Activated T-helper 2 cell treated with anti-CD3 and anti-CD28 coated beads, Interferon-gamma antibody, Interleukin-2, Interleukin-4, amounts not matched to agents 10 μg/mL and 5 μg/mL and 100 μg/mL, durations not matched to agents 14 hours and 24 hours and 36 hours (primary cell): ENCODE measurements at places on chromosomes 2 and 18. TPM values are rescaled to one million over a fixed set of nuclear protein-coding genes. Genes with fewer than 3 reads are reported as not detected.

The SLC19A3 gene
- not detected in 2 replicates for total RNA-seq

- peak overlapping the region; percentile 22 for H3K4me3 ChIP-seq
- H3K27me3 ChIP-seq = no peaks in the 10 kb centered on the region
- peaks cover 35% of the 10 kb centered on the region for H3K4me1 ChIP-seq
Measured at GRCh38 chr2:43218155-43218701, 8.2 kb downstream of the ZFP36L2 start.

DNA sequence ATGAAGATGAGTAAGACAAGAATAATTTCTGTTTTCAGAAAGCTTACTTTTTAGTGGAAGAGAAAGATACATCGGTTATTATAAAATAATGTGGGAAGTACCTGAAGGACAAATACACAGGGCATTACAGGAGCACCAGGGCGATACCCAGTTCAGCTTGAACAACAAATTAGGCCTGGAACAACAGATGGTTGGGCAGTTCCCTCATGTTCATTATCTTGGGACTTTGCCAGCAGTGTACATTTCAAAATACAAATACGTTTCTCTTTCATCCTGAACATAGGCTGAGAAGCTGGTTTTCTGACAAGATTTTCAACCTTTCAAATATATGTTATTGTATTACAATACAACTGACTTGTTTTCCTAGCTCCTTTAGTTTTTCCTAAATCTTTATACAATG lies 79.6 kb downstream of the TGIF1 start:
- DNase-seq = no peak
- no peaks in the 10 kb centered on the region for H3K36me3 ChIP-seq
- H3K4me1 ChIP-seq = peaks cover 16% of the 10 kb centered on the region
- no peaks in the 10 kb centered on the region for H3K27me3 ChIP-seq
- no peak overlapping the region for H3K27ac ChIP-seq

GRCh38 chr18:24002479-24002878 lies 12.1 kb upstream of the TTC39C start:
- no peak overlapping the region for H3K27ac ChIP-seq
- no peaks in the 10 kb centered on the region for H3K36me3 ChIP-seq
- H3K4me1 ChIP-seq = peaks cover 28% of the 10 kb centered on the region

GRCh38 chr18:74377776-74378175 lies 62.1 kb downstream of the C18orf63 start:
- H3K4me3 ChIP-seq = peak overlapping the region; percentile 11
- no peaks in the 10 kb centered on the region for H3K36me3 ChIP-seq
- peak overlapping the region; percentile 28 for H3K27ac ChIP-seq
- H3K4me1 ChIP-seq = peaks cover 42% of the 10 kb centered on the region

The SCN1A gene
- not detected in 2 replicates for total RNA-seq

- H3K27ac ChIP-seq = no peak overlapping the region
- H3K4me1 ChIP-seq = no peaks in the 10 kb centered on the region
- peaks cover 11% of the 10 kb centered on the region for H3K27me3 ChIP-seq
- no peak for DNase-seq
Measured at GRCh38 chr18:2301316-2301715, 270.0 kb downstream of the METTL4 start.

The CYRIA gene
- 1.8 TPM in 2 replicates for total RNA-seq

The TTC32 gene
- 14.8 TPM in 2 replicates for total RNA-seq

- H3K36me3 ChIP-seq = no peaks in the 10 kb centered on the region
- no peak overlapping the region for H3K27ac ChIP-seq
- no peak for DNase-seq
- no peaks in the 10 kb centered on the region for H3K4me1 ChIP-seq
Measured at GRCh38 chr2:229653531-229653930, 60.8 kb downstream of the DNER start.

The SOCS6 gene
- total RNA-seq = 3.8 and 4.5 TPM in 2 replicates

GRCh38 chr2:62472312-62472711 lies 33.7 kb downstream of the TMEM17 start:
- no peaks in the 10 kb centered on the region for H3K36me3 ChIP-seq
- no peak overlapping the region for H3K27ac ChIP-seq
- H3K4me3 ChIP-seq = no peak overlapping the region
- H3K27me3 ChIP-seq = peaks cover 21% of the 10 kb centered on the region
- H3K4me1 ChIP-seq = peaks cover 2% of the 10 kb centered on the region

GRCh38 chr2:60867848-60868247 lies 13.5 kb upstream of the REL start:
- H3K36me3 ChIP-seq = peaks cover 24% of the 10 kb centered on the region
- no peak overlapping the region for H3K4me3 ChIP-seq
- no peaks in the 10 kb centered on the region for H3K27me3 ChIP-seq
- DNase-seq = no peak
- H3K4me1 ChIP-seq = peaks cover 23% of the 10 kb centered on the region

The RRM2 gene
- 374 TPM in 2 replicates for total RNA-seq

DNA sequence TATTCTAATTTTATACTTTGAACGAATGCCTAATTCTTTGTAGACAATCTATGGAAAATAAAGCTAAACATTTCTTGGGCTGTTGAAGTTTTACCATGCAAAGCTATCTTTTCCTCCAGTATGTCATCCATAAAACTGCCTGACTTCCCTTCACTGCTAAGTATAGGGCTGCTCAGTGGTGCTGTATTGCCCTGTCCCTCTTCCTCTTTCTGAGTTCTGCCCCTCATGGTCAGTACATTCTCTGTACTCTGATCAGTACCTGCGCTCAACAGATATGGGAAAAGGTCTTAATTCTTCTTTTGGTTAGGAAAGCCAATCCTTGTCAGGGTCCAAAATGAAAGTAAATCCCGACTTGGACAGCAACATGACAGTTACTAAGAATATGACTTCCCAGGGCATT lies 321.9 kb downstream of the RAD51AP2 start:
- H3K27me3 ChIP-seq = no peaks in the 10 kb centered on the region
- H3K4me3 ChIP-seq = no peak overlapping the region
- no peaks in the 10 kb centered on the region for H3K4me1 ChIP-seq
- no peak for DNase-seq
- no peaks in the 10 kb centered on the region for H3K36me3 ChIP-seq

- no peaks in the 10 kb centered on the region for H3K4me1 ChIP-seq
- H3K27me3 ChIP-seq = no peaks in the 10 kb centered on the region
- no peaks in the 10 kb centered on the region for H3K36me3 ChIP-seq
- no peak overlapping the region for H3K4me3 ChIP-seq
- H3K27ac ChIP-seq = no peak overlapping the region
- no peak for DNase-seq
Measured at GRCh38 chr2:78355967-78356366, 669.5 kb upstream of the REG3G start.

The CDH19 gene
- not detected in 2 replicates for total RNA-seq

The MREG gene
- 15.3 and 15.7 TPM in 2 replicates for total RNA-seq

DNA sequence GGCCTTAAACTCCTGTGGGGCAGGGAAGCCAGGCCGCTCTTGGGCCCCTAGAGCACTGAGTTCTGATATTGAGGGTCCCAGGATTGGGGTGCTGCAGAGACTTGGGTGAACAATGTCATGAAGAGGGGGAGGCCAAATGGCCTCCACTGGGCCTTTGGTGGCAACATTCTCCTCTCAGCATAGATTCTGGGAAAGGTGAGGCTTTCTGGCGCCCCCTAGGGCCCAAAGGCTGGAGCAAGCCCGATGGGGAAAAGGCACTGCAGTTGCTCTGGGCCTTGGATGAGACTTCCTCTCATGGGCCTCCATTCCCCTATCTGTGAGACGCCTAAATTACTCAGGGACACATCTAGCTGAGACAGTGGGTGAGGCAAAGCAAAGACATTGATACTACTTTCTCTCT lies 84.8 kb downstream of the ACAA2 start:
- no peak overlapping the region for H3K4me3 ChIP-seq
- no peak overlapping the region for H3K27ac ChIP-seq
- peaks cover 6% of the 10 kb centered on the region for H3K4me1 ChIP-seq
- DNase-seq = peak; percentile 14
- no peaks in the 10 kb centered on the region for H3K36me3 ChIP-seq

The SERPINB7 gene
- not detected in 2 replicates for total RNA-seq
